C1 segment of cervical spinal cord (tissue), 14 donors: ENCODE measurements at places on chromosomes 7 and 10.

DNA sequence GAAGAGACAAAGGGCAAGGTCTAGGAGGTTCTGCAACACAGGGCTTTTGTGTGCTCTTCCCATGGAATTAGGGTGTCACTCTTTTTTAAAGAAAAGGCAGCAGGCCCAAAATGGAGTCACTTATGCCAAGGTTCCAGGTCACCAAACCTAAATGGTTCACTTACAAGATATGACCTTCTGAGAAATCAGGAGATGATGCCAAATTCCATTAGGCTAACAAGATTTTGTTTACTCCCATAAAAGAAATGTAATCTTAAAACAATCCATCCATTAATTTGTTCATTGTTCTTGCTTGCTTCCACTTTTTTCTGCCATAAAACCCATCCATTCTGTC is 158.1 kb downstream of the SNX13 start:
- no peak for DNase-seq

DNA sequence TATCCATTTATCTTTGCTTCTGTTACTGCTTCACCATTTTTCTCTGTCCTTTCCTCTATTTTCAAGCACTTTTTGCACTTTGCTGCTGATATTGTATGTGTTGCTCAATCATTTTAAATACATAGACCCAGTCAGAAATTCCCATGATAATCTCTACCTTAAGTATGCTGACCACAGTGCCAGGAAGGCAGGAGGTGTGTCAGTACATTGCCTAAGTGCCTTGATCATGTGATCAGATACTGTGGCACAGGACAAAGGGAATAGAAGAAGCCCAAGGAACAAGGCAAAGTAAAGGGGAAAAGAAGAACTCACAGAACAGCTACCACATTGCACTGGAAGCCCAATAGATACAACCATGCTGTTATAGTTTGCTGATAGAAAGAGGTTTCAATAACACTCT is 53.7 kb upstream of the CD36 start:
- no peak for DNase-seq

DNA sequence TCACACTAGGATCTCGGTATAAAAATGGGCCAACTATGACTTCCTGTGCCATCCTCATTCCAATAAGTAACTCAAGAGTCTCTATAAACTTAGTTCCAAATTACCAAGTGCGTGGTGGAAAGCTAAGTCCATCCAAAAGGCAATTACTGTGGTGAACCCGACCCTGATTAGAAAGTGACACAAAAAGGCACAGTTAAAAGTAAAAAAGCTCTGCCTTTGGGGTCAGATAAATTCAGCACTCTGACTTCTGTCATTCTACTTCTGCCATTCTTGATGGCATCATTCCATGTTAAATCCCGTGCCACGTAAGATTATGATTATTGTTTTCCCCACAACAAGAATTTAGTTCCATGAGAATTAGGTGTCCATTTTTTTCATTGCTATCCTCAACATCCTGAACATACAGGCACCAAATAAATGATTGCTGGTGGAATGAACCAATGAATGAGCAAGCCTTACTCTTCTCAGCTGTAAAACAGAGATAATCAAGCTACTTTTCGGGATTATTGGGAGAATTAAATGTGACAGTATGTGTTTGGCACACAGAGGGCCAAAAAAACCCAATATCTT is 877 bp downstream of the NCOA4 start:
- no peak for DNase-seq

- DNase-seq, result no peak
Observed at GRCh38 chr10:91901784-91902677, 7.3 kb downstream of the FGFBP3 start.

- no peak for DNase-seq
Observed at GRCh38 chr10:96512524-96513304, 1.0 kb downstream of the TLL2 start.

DNA sequence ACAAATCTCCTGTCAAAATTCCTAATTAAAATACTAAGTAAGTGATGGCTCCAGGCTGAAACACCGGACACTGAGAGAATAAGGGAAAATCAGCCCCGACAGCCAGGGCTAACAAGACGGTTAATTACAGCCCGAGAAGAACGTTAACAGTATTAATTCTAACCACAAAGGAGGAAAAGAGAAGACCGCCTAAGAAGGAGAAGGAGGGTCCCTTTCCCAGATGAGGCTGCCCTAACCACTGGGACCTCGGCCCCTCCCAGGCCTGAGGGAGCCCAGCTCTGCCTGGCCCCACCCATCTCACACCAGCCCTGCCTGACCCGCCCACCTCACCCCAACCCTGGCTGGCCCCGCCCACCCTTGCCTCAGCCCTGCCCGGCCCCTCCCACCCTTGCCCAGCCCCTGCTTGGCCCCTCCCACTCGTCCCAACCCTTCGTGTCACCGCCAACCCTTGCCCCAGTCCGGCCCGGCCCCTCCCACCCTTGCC is 51.3 kb downstream of the PWWP2B start:
- no peak for DNase-seq

DNA sequence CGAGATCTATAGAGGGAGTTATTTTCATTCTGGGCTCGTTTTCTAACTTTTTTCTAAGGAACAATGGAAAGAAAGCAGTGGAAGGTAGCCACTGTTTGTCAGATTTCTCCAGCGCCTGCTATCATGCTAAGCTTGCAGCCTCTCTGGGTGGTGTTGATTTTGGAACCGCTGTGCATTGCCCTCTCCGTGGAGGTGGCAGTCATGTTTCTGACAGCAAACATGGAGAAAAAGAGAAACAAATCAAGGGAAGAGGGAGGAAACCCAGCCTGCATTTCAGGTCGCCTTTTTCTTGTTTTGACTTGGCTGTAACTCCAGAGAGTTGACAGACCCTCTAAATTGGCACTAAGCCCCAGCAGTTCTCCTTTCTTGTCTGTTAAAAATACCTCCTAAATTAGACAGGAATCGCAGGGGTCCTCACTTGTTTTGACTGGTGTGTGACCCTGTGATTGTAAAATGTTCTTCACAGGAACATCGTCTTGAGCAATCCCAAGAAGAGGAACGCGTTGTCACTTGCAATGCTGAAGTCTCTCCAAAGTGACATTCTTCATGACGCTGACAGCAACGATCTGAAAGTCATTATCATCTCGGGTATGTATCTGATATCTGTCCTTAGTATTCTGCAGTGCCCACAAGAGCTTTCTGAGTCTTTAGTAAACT is 4.8 kb downstream of the ECHDC3 start:
- DNase-seq, result no peak

GRCh38 chr7:157044943-157045660 is 34.6 kb upstream of the MNX1 start:
- DNase-seq, result no peak

DNA sequence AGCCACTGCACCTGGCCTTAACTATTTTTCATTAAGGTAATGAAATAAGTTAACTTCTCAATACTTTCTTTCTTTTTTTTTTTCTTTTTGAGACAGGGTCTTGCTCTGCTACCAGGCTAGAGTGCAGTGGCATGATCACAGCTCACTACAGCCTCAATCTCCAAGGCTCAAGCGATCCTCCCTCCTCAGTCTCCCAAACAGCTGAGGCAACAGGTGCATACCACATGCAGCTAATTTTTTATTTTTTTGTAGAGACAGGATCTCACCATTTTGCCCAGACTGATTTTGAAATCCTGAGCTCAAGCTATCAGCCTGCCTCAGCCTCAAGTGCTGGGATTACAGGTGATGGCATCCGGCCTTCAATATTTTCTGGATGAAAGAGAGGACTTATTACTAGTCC is 21.0 kb downstream of the KMT2C start:
- no peak for DNase-seq

DNA sequence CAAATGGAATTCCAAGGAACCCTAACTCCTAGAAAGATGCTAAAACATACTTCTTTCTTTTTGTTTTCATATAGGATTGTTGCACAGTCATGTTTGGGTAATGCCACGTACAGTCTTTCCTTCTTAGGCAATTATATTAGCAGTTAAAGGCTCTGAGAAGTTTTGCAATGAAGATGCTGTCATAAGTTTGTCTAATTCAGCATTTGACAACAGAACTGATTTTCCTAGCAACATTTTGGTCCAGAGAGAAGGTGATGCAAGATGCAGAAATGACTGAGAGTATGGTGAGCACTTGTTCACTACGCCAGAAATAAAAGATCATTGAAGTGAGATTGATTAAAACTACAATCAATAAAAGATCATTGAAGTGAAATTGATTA is 184.0 kb upstream of the PLXNA4 start:
- no peak for DNase-seq

- DNase-seq, result no peak
Observed at GRCh38 chr10:42996588-42996987, 80.3 kb upstream of the RET start.

GRCh38 chr10:28236591-28236990 is 66.3 kb downstream of the MPP7 start:
- DNase-seq, result no peak

DNA sequence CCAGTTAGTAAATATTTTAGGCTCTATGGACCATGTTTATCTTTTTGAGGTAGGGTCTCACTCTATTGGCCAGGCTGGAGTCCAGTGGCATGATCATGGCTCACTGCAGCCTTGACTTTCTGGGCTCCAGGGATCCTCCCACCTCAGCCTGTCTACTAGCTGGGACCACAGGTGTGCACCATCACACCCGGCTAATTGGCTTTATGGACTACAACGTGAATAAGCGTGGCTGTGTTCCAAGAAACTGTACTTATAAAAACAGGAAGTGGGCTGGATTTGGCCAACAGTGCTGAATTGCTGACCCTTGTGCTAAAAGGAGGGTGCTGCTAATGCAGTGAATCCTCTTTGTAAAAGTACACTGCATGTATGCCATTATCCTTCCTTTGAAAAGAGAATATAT is 111.7 kb upstream of the CDK13 start:
- no peak for DNase-seq

DNA sequence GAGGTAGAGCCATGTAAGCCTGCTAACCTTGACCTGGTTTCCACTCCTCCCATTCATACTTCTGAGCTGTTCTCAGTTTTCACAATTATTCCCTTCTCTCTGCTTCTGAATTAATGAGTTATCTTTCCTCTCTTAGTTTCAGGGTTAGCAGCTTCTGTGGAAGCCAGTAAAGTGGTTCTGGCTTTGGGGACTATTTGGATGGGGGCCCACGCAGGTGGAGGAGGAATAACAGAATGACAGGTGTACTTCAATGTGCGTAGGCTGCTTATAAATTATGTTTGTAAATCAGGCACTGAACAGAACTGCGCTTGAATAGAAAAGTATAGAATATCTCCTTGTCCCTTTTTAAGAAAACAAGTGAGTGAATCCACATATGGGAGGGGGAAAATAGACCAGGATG is 128.9 kb upstream of the GAD2 start:
- no peak for DNase-seq

- no peak for DNase-seq
Observed at GRCh38 chr7:143130541-143130940, 1.3 kb upstream of the PIP start.

DNA sequence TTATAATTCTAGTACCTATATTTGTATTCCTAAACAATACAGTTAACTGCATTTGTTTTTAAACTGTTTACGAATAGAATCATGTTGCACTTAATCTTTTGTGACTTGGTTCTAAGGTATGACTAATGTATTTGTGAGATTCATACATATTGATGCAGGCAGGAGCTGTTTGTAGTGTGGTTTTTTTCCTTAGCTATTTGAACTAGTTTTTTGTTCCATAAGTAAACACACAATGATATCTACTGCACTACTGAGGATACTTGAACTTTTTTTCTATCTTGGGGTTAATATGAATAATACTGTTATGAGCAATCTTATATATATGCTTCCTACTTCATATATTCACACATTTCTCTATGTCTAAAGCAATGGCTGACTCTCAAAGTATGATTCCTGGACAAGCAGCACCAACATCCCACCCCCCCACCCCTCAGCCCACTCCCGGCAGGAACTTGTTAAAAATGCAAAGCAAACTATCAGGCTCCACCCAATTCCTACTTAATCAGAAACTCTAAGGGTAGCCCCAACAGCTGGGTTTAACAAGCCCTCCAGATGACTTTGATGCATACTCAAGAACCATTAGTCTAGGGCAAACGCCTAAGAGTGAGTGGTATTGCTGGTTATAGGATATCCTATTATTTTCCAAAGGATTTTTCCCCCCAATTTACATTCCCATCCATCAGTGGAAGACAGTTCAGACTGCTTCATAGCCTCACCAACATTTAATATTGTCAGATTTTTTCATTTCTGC is 25.8 kb downstream of the BRAF start:
- no peak for DNase-seq

DNA sequence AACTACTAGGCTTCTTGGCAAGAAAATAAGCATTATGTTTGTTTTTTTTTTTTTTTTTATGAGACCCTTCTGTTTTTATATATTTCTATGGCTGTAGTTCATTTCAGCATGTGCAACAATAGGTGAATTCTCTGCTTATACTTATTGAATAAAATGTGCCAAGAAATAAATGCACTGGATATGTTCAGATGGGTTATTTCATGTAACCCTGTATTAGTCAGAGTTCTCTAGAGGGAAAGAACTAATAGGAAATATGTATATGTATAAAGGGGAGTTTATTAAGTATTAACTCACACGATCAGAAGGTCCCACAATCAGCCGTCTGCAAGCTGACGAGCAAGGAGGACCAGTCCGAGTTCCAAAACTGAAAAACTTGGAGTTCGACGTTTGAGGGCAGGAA is 292.8 kb downstream of the CSTF2T start:
- DNase-seq, result no peak

DNA sequence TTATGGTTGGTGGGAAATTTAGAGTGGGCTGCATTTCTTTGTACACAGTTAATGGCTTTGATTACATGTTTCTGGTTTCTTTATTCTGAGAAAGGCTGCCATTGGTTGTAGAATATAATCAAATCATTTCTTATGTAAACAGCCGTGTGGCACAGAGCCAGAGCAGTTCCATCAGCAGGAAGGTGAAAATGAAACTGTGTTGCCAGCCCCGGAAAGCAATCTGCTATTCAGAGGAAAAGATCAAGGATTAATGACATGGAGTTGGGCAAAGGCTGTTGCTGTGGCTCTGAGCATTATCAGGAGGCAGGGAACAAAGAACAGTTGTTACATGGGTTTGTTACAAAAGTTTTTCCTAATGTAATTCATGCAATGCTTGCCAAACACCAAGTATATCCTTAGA is 74.2 kb upstream of the ZNF716 start:
- DNase-seq, result no peak

- no peak for DNase-seq
Observed at GRCh38 chr7:90701021-90701420, 104.9 kb downstream of the CDK14 start.

GRCh38 chr10:104424719-104425118 is 71.1 kb downstream of the CFAP58 start:
- DNase-seq, result no peak

DNA sequence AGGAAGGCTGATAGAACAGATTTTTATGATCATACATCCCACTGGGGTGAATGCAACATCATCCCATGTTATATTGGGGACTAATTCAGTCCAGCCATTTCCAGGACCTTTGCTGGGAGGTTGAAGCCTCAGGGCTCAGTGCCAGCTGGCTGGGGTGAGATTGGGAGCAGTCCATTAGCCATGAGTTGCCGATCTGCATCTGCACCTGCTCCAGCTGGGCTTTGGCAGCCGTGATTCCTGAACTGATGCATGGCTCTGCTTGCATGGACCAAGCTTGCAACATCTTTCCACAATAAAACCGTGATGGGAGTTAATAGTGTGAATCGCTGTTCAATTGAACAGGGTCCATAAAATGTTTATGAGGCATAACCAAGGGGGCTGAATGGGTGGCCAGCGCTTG is 346.9 kb downstream of the TYW1 start:
- DNase-seq, result no peak
